Kasumi-1 (cell line): ENCODE measurements at places on chromosomes 11 and 22.

- DNase-seq: no peak
Observed at GRCh38 chr11:8080674-8081590, at the start of gene TUB. Gene TUB (plus strand): TSS chr11:8081211. CDS start chr11:8081511, 300 bp downstream.

- DNase-seq: no peak
Observed at GRCh38 chr22:27223317-27224177, 566.2 kb downstream of the MIAT start.

GRCh38 chr11:47264521-47264920, 5.4 kb upstream of the MADD start:
- DNase-seq: no peak

GRCh38 chr22:26267856-26268255, 98.6 kb downstream of the SEZ6L start:
- no peak for DNase-seq
